ENCODE measurements at places on chromosomes 16 and 17.

GRCh38 chr16:12801511-12802042 lies 2.1 kb downstream of the CPPED1 start:
- DNase-seq: no peak

- DNase-seq: peak; percentile 23
These were observed 27.5 kb downstream of the TRPV2 start for GRCh38 chr17:16442594-16443510.

- no peak for DNase-seq
These were observed 35.7 kb downstream of the MYH3 start for GRCh38 chr17:10621397-10621796.

DNA sequence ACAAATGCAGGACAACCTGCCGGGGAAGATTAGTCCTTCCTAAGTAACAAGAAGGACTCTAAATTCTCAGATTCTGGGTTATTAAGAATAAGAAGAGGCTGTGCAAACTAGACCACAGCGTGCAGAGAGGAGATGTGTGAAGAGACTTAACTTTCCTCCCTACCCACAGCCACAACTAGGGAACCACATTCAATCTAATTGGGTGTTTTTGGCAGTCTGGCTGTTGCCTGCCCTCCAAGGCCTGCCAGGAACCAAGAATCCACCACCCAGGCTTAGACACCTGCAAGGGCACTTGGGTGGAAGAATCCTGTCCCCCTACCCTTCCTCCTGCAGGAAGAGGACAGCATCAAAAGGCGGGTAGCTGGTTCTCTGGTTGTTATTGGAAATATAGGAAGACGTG lies 202.0 kb downstream of the PARN start:
- no peak for DNase-seq

- DNase-seq: no peak
These were observed 129.3 kb upstream of the AXIN2 start for GRCh38 chr17:65690626-65691310.

DNA sequence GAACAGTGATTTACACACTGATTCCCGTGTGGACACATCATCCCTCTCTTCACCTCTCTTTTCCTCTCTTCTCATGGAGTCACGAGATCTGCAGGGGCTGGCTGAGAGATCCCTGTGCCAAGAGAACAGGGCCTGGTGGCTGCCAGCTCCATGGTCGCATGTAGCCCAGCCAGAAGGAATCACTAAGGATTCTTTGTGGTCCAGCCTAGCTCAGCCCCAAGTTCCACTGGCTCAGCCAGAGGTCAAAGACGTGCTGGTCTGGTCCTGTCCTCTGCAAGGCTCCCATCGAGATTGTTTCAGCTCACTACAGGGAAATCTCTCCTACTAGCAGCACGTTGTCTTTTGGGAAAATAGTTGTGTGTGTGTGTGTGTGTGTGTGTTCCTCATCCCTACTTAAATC lies 66.4 kb downstream of the NDEL1 start:
- no peak for DNase-seq

- DNase-seq: no peak
These were observed 160.4 kb upstream of the PLCG2 start for GRCh38 chr16:81618661-81619060.

- no peak for DNase-seq
These were observed 103.2 kb upstream of the SDK2 start for GRCh38 chr17:73747221-73748002.

DNA sequence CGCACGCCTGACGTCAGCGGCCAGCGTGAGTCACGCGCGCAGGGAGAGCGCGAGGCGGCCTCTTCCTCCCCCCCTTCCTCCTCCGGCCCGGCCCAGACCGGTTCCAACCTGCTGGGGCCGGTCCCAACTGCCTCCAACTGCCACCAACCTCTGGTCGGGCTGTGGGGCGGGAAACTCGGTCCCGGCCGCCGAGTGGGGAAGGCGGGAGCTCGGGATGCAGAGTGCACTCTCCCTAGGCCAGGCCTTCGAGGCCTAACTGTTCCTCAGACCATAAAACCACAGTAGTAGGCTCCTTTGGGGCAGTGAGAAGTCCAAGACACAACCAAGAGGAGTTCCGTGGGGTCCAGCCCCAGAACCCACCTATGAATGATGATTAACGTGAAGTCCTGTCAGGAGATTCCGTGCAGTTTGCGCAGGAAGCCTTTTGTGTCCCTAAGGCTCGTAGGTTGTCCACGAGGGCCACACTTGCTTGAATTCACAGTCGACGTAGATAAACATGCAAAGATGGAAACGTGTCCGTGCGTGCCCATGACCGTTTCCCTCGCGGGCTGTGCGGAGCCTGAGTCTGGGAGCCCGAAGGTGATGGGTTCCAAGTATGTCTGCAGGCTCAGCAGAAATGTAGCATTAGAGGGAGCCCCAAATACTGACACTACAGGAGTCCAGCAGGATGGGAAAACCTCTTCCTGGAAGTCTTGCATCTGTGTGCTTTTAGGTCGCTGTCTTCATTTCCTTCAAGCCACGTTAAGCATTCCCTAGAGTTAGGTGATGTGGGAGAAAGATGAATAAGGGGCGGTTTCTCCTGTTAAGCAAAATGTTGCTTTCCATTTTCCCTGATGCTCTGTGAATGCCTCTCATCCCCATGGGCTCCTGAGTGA lies 647 bp downstream of the UNK start:
- DNase-seq: peak; percentile 86

- no peak for DNase-seq
These were observed 179.4 kb downstream of the BANP start for GRCh38 chr16:88130681-88131080.

DNA sequence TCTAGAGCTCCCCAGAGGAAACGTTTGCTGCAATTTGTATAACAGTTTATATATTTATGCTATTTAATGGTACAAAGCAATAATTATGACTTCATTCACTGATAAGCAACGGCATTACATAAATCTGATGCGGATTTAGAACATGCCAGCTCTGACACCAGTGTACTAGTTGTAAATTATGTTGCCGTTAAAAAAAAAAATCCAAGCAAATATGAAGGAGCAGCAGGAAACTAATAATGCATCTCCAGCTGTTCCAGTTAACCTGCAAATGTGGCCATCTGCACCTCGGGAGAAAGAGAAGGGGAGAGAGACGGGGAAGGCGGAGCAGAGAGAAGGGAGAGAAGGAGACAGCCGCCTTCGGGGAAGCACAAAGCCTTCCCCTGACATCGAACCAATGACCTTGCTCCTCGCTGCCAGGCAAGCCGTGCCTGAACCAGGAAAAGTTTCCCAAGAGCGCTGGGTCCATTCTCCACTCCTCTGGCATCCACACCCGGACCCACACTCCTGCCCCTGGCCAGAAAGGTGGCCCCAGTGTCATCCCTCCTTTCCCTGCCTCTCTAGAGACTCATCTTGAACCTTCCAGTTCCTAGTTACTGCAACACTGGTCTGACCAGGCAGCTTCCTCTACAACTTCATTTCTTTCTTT lies 174.8 kb downstream of the C16orf78 start:
- no peak for DNase-seq

DNA sequence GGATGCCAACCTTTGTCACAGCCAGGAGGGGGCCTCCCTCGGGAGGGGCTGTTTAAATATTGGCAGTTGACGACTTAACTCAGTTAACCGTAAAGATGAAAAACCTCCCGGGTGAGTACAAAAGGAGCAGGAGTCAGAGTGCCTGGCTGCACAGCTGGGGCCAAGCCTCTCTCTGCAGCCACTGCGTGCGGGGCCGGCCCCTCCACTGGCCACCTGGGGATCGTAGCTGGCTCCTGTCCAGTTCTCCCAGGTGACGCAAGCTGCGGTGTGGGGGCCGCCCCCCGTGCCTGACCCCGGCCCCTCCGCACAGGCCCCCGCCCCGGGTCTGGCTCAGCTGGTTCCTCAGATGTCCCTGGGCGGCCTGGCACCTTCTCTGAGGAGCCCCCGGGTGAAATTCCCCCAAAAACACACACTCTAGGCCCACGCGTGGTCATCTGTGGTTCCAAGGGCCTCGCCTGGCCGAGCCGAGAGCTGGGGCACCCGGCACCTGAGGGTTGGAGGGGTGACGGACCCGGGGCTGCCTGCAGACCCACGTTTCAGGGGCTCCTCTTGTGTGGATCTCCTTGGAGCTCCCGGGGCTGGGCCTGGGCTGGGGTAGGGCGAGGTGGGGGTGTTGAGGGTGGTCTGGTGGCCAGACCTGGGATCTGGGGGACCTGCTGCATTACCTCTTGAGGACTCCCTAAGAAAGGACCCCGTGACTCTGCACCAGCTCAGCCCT lies 7.4 kb upstream of the CACNA1H start:
- no peak for DNase-seq

- no peak for DNase-seq
These were observed 7.1 kb downstream of the IRX5 start for GRCh38 chr16:54937671-54938211.

DNA sequence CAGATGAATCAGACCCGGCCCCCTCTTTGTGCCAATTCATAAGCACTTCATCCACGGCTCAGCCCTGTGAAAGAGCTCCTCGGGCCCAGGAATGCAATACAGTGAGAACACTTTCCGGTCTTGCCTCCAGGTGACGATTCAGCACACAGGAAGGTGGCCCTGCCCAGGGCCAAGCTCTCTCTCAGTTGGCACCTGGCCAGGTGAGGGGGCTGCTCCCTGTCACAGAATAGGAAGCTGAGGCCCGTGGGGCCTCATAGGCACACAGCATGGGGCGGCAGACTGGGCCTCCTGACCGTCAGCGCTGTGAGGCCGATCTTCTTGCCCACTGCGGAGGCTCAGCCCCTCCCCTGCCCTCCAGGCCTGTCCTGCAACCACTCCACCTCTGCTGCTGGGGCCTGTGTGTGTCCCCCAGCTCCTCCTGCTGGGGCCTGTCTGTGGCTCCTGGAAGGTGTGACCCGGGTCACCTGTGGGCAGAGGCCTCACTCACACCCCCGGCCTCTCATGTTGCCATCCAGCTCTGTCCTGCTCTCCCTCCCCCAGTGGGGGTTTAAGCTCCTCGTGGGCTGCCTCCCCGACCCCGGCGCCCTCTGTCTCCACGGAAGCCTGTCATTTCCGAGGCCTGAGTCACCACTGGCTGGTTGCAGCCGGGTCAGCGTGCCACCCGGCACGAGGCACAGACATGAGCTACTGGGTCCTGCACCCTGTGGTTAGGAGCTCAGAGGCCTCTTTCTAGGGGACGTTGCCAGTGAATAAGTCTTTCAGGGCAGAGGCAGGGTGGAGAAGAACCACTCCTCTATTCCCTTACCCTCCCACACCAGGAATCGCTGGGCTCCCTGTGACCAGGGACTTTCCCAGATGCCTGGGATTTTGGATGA lies 114.4 kb downstream of the SEC14L1 start:
- no peak for DNase-seq

GRCh38 chr17:80138856-80139426 lies 8.0 kb downstream of the EIF4A3 start:
- no peak for DNase-seq

DNA sequence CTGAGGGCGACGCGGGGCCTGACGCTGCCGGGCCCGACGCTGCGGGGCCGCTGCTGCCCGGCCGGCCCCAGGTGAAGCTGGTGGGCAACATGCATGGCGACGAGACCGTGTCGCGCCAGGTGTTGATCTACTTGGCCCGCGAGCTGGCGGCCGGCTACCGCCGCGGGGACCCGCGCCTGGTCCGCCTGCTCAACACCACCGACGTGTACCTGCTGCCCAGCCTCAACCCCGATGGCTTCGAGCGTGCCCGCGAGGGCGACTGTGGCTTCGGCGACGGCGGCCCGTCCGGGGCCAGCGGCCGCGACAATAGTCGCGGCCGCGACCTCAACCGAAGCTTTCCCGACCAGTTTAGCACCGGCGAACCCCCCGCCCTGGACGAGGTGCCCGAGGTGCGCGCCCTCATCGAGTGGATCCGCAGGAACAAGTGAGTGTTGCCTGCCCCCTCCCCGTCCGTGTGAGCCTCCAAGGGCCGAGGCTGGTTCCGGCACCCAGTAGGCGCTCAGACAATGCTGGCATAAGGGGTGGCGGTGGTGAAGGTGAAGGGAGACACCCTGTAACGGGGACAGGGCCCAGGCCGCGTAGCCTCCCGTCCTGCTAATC lies 676 bp downstream of the CPD start:
- DNase-seq: no peak

DNA sequence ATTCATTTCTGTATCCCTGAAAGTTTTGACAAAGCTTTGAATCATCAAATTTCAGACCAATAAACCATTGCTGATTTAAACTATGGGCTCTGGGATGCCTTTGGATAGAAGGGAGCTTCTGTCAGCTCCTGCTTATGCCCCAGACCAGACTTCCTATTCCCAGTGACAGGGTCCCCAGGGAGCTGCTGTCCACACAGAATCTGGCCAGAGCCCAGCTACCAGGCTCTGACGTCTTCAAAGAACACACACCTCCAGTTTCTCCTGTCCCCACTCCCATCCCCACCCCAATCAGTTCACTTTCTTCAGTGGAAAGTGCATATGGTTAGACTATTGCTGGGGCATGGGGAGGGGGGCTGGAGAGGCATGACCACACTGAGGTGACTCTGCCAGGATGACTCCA lies 51.6 kb upstream of the SREBF1 start:
- DNase-seq: no peak

GRCh38 chr16:18013863-18014262 lies 322.7 kb downstream of the NPIPA8 start:
- no peak for DNase-seq

GRCh38 chr16:22077700-22078313 lies 14.5 kb upstream of the VWA3A start:
- DNase-seq: peak; percentile 65

DNA sequence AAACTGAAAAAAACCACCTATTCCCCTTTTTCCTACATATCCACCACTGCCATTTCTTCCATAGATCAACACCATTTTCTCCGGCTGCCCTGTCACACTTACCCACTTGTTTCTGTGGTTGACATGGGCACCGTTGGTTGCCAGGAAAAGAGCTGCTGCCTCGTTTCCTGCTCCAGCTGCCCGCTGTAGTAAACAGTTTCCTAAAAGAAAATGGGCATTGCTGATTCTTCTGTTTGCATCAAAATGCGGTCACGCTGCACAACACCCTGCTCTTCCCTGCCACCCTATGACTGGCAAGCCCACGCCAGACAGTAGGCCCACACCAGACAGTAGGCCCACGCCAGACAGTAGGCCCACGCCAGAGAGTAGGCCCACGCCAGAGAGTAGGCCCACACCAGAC lies 46.3 kb downstream of the CYB5D2 start:
- DNase-seq: no peak
